GM23338 (cell line): ENCODE measurements at places on chromosomes 4 and X. TPM values are rescaled to one million over a fixed set of nuclear protein-coding genes. Genes with fewer than 3 reads are reported as not detected.

The TMPRSS11F gene
- 0.27 TPM in 1 of 2 replicates, not detected in the other for total RNA-seq

- H3K27me3 ChIP-seq: no peaks in the 10 kb centered on the region
- H3K4me1 ChIP-seq: peaks cover 10% of the 10 kb centered on the region; the same call in 1 of the 2 replicates
Observed at GRCh38 chr4:25878676-25879075, 15.9 kb upstream of the SEL1L3 start.

DNA sequence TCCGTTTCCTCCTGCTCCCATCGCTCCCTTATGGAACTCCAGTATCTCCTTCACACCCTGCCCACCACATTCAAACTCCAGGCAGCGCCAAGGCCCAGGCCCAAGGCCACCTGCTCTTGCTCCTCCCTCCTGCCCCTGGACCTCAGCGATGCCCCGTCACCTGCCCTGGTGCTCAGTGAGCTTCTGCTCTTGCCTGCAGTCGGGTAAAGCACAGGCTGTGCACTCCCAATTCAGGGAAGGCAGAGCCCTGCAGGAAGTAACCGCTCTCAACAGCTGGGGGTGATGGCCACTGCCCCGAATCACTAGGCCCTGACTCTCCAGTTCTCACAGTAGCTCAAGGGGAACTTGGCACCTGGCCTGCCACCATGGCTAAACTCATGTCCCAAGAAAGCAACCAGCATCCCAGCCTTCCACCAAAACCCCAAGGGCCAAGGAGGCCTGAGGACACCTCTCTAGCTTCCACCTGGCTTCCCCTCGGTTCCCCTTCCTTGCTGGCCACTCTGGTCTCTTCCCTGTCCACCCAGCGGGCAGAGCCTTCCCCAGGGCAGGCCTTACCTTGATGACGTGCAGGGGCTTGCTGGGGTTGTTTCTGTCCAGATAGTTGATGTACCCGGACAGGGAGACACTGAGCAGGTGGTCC is 29.3 kb downstream of the WDR1 start:
- no peak for DNase-seq
- no peak overlapping the region for H3K27ac ChIP-seq

DNA sequence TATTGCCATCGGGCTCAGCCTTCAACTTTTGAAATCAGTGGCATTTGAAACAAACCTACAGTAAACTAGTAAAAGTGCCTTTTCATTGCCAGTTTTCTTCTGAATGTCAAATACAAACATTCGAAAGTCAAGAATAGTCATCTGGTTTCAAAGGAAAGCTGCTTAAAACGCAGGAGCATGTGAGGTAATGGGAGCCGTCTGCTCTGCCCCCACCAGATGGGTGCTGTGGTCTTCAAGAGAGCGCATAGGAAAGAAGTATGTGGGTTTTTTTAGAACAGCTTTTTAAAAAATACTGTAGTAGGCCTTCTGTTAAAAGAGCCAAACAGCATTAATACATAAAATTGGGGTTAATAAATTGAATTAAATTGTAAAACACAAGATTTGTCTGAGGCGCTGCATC is 88.6 kb downstream of the STOX2 start:
- H3K4me1 ChIP-seq: peaks cover 15% of the 10 kb centered on the region
- DNase-seq: no peak
- H3K4me3 ChIP-seq: no peak overlapping the region
- no peaks in the 10 kb centered on the region for H3K36me3 ChIP-seq

GRCh38 chrX:138011468-138011867 is 445.5 kb downstream of the ZIC3 start:
- no peak overlapping the region for H3K4me3 ChIP-seq
- no peaks in the 10 kb centered on the region for H3K4me1 ChIP-seq
- H3K27ac ChIP-seq: no peak overlapping the region
- no peaks in the 10 kb centered on the region for H3K27me3 ChIP-seq
- DNase-seq: no peak
